Peyer's patch (tissue), 4 donors: ENCODE measurements at places on chromosomes 6 and 20. TPM values are rescaled to one million over a fixed set of nuclear protein-coding genes. Genes with fewer than 3 reads are reported as not detected.

SLC22A16 gene
- total RNA-seq: not detected

NOTCH4 gene
- 7.3 TPM for total RNA-seq

EYA2 gene
- total RNA-seq: not detected

FAM50B gene
- total RNA-seq: 5.8 TPM

RAMACL gene
- 1.1 TPM for total RNA-seq

NSFL1C gene
- 49.9 TPM for total RNA-seq

FOXA2 gene
- total RNA-seq: 4.1 TPM
